ENCODE measurements at places on chromosomes 12 and 14.

DNA sequence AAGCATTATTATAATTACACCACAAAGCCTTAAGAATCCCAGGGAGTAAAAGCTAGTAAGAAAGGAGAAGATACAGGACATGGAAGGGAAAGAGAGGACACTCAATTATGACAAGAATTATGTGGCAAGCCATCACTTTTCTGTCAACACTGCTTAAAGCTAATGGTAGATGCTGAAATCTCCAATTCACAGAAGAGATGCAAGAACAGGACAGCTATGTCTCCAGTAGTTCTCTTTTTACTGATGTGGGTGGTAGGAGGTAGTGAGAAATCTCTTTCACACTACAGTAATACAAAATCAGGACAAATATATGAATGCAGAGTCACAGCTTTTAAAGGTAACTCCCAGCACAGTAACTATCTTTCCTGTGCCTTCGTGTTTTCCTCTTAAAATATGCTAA, 29.2 kb downstream of the CHD8 start:
- DNase-seq, result no peak

- DNase-seq, result no peak
These were observed 21.8 kb downstream of the APPL2 start for GRCh38 chr12:105214148-105214547.

DNA sequence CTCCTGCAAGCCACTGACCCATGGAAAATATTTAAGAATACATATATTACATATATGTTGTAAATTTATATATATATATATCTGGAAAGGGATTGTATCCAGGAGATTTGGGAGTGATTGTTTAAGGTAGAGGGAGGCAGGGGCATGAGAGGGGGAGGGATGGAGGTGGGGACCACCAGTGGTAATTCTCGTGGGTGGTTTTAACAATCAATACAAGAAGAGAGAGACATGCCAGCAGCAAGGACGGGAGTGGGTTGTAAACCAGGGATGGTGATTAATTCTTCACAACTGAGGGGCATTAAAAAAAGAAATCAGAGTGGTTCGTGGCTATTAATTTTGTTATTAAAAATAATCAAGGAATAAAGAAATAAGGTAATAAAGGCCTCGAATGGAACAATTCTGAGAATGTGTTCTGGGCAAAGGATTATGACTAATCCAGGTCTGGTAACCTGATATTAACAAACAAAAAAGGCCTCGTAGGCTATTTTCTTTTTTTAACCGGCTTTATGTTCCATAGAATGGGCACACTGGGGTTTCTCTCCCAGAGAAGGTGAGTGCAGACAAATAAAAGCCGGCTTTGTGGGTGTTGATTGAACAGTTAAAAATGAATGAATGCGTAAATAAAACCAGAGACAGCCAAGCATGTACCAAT, 8.3 kb upstream of the RTL1 start:
- DNase-seq, result no peak

DNA sequence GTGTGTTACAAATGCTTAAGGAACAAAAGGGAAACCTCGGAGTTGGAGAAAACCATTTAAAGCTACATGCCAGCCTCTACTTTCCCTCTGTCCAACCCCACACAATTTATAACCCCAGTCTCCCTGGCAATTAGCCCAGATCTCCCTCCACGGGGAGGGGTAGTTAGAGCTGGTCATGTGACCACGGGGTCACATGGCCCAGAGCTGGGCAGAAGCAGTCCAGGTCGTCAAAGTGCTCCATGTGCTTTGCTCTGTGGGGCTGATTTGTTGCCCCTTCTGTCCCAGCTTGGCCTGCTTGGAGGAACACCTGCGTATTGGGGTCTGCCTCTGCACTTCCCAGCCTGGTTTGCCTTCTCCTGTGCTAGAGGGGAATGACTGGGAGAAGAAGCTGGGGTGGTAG, 219.1 kb downstream of the RBM19 start:
- DNase-seq, result no peak

DNA sequence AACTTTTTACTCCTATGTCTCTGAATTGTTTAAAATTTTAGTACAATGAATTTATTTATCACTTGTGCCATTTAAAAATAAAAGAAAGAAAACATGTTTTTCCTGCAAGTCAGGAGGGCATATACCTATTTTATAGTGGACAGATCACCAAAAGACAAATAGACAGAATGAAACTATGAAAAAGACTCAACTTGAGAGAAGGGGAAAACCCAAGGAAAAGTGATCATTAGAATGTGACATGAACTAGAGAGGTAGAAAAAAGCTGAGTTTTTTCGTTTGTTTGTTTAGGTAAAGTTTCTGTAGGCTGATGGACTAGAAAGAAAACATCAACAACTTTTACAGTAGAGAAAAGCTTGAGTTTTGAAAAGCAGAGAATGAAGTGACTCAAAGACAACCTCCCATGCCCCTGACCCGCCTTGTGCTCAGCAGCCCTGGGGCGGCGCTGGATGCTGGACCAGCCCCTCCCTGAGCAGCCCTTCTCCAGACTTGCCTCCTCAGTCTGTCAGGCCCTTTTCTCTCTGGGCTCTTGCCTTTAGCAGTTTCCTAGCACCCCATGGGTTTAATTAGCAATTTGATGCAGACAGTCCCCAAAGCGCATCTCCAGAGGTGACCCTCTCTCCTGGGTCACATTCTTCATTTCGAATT, 95.1 kb upstream of the ARID2 start:
- no peak for DNase-seq

DNA sequence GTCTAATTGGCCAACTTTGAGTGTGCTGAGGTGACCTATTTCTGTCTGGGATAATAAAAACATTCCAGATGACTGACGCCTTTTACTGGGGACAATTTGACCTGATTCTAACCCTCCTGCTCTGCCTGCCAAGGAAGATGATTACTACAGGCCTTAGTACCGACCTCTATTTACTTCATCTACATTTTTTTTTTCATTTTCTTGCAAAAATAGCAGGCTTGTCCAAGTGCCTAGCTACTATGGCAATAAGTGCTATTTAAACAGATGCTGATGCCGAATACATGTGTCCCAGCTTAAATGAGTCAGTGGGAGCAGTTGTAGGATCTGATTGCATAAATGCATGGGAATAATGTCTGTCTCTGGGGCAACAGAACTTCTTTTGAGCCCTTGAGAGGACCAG, 254.3 kb downstream of the RGS6 start:
- DNase-seq, result no peak

DNA sequence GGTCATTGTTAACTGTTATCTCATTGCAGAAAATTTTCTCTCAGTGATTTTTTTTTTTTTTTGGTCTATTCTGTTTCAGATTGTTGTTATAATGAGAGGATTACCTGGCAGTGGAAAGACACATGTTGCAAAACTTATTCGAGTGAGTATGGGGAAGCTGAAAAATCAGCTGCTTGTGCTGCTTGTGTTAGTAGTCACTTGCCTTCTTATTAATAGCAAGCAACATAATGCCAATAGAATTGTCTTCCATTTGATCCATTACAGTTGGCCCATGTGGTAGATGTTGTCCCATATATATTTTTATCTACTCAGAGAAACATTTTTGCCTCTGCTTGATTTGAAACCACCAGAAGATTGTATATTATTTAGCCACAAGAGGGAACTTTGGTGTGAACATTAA, 53.0 kb downstream of the YLPM1 start:
- DNase-seq, result no peak

DNA sequence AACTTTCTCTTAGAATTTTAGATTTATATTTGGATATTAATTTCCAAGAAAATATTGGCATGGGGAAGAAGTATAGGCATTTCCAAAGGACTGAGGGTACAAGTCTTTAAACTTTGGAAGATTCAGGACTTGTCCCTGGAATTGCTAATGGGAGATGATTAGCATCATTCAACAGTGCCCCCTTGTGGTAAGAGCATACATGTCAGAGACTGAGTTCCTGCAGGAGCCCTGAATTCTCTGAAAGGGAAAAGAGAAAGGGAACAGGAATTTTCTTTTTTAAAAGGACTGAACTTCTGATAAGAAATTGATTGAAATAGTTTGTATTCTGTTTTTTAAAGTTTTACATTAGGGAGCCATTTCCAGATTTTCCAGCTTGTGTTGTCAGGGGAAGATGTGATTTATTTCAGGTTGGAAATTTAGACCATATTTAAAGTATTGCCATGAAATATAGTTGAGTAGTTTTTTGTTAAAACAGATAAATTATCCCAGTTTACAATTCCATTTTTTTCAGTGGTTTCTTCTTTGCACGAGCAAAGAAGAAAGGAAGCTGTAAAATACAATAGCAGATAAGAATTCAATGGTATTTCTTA, 44.0 kb upstream of the REP15 start:
- DNase-seq, result peak; percentile 58

GRCh38 chr12:19458733-19459132, 19.4 kb downstream of the AEBP2 start:
- DNase-seq, result no peak

Data from HCT116 (cell line).